ENCODE measurements at places on chromosomes 7 and 10.

- DNase-seq, result no peak
These were observed 1263.5 kb upstream of the AUTS2 start for GRCh38 chr7:68334636-68335272.

- DNase-seq, result no peak
These were observed 84.4 kb upstream of the SEM1 start for GRCh38 chr7:96794063-96794462.

DNA sequence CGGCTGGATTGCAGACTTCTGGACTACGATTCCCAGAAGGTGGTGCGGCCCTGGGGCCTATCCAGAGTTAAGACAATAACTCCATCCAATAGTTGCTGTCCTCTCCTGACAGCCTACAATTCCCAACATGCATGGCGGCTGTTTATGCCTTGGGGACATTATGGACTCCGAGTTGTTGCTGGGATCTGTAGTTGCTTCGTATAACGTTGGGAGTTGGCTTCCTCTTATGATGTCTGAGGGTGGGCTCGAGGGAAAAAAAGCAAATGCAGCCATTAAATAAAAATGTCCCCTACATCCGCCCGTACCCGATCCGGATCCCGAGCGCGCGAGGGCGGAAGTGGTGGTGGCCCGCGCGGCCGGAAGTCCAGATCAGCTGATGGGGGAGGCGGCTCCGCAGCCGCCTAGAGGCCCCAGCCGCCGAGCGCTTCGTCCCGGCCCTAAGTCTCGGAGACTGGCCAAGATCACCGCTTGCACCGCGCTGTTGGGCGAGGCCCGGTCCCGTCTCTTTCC is at the start of gene ZSWIM8:
Gene ZSWIM8, plus strand, starts transcription at position 396 of the 510 bp plus-strand sequence. CDS start 273 bp downstream, outside the sequence.
- peak; percentile 80 for DNase-seq

- no peak for DNase-seq
These were observed 93.8 kb downstream of the C1GALT1 start for GRCh38 chr7:7276161-7276560.

- no peak for DNase-seq
These were observed 11.8 kb upstream of the TSPAN12 start for GRCh38 chr7:120869700-120870099.

DNA sequence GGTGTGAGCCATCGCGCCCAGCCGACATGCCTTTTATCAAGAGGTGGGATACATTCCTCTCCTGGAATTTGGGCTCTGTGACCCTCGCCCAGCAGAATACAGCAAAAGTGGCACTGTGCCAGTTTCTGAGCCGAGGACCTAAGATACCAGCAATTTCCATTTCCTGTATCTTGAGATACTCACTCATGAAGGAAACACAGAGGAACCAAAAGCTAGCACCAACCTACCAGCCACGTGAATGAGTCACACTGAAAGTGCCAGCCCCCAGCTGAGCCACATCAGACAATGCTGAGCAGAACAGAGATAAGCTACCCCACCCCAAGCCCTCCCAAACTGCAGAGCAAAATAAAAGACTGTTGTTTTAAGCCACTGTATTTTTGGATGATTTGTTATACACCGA is 56.3 kb downstream of the CACUL1 start:
- no peak for DNase-seq

GRCh38 chr7:143987513-143987912 is 12.6 kb upstream of the OR6B1 start:
- DNase-seq, result no peak

- DNase-seq, result no peak
These were observed 566 bp downstream of the MAD1L1 start for GRCh38 chr7:2231992-2232765.

DNA sequence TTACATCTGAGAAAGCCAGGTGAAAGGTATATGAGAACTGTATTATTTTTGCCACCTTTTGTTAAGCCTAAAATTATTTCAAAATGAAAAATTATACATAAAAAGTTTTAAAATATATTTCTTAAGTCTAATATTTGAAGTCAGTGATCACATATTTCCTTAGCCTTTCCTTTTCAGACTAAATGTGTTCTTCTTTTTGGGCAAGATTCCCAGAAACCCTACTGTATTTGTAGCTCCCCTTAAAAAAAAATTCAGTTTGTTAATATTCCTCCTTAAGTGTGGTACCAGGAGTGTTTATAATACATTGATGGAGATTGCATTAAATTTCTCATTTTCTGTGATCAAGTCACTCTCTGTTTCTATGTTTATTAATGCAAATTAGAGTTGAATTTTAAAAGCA is 22.8 kb downstream of the DNAJC1 start:
- DNase-seq, result no peak

GRCh38 chr7:156889746-156890145 is 3.2 kb downstream of the LMBR1 start:
- no peak for DNase-seq

DNA sequence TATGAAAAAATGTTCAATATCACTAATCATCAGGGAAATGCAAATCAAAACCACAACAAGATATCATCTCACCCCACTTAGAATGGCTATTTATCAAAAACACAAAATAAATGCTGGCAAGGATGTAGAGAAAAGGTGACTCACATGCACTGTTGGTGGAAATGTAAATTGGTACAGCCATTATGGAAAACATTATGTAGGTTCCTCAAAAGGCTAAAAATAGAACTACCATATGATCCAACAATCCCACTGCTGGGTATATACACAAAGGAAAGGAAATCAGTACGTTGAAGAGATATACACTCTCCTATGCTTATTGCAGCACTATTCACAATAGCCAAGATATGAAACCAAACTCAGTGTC is 50.2 kb downstream of the CDK1 start:
- DNase-seq, result no peak

DNA sequence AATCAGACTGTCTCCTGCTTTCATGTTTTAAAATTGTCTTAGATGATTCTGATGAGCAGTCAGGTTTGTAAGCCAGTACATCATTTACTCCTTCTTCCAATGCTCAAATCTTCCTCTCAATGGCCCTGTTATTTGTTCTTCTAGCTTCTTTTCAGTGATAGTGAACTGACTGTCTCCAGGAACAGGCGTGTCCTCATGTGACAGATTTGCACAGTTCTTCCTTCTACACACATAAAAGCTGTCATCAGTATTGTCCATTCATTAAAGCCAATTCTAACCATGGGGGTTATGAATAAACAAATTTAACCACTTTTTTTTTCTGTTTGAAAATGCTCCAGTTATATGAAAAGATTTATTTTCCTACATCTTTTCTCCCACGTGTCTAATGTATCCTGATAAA is 308.7 kb upstream of the SORCS1 start:
- no peak for DNase-seq

- no peak for DNase-seq
These were observed 153.4 kb downstream of the BMPER start for GRCh38 chr7:34058801-34059135.

DNA sequence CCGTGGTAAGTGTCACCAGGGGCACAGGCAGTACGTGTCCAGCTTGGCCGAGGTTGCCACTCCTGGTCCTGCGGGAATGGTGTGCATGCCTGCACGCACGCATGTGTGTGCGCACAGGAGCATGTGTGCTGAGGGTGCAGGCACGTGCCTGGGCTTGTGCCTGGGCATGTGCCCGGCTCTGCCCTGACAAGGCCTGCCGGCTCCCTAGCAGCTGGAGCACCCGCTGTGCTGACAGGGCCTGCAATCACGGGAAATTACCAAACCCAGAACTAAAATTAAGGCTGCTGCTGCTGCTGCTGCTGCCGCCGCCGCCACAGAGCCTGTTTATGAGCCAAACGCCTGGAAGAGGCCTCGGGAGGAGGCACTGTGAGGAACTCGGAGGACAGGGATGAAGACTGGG is 28.7 kb downstream of the GHRHR start:
- DNase-seq, result no peak

DNA sequence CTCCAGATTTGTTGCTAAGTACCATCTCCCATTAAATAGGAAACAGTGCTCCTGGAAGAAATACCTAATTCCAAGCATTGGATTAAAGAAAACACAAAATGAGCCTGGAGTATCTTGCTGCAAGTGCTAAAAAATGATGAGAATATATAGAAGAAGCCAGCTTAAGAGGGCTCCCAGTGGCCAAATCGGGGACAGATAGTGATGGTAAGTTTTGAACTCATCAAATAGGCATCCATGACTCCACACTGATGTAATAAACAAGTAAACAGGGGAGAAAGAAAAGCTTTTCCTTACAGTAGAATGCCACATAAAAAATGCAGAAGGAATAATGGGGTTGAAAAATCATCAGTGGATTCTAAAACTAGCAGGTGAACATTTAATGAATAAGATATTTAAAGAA is 72.4 kb downstream of the CTTNBP2 start:
- DNase-seq, result no peak

DNA sequence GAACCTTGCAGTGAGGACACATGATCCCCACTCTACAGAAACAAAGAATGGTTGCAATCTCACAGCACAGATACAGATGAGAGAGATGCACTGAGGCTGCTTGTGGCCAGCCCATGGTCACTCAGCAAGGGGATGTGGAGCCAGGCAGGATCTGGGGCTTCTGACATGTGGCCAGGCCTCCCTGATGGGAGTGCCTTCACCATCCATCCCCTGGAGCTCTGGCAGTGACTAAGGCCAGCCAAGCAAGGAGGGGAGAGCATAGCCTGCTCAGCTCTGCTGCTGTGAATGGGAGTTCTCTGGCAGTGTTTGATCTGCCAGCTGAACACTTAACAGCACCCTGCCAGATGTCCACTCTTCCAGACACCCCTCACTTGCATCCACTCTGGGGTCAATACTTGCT is 19.8 kb downstream of the C10orf71 start:
- DNase-seq, result no peak

DNA sequence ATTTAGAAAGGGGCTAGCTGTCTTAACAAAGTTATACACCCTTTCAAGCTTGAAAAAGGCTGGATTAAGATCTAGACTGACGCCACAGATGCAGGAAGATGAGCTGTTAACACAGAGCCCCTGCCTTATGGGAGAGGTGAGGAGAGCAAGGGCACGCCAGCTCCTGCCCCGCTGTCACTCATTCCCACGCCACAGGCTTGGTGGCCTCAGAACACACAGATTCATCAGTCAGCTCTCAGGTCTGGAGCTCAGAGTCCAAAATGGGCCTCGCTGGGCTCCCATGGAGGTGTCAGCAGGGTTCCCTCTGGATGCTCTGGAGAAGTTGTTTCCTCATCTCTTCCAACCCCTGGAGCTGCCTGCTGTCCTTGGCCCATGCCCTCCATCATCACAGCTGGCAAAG is 554.2 kb downstream of the TCERG1L start:
- no peak for DNase-seq

DNA sequence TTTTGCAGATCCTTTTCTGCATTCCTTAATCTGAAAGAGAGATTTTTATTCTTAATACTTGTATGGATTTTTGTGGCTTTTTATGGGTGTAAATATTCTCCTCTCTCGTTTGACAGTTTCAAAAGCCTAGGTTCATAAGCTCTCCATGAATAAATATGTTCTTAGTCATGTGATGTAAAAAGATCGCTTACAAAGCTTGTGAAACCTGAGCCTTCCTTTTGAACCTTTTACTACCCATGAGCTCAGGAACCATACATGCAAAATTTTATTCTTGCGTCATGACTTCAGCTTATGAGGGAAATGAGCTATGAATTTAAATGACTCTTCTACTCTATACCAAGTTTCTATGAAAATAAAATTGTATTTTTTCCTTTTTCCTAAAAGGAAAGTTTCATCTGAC is 98.7 kb downstream of the POLL start:
- DNase-seq, result no peak

- no peak for DNase-seq
These were observed 4.7 kb downstream of the ZNF503 start for GRCh38 chr10:75396631-75397495.

GRCh38 chr7:25653384-25653783 is 425.1 kb upstream of the NPVF start:
- DNase-seq, result no peak

GRCh38 chr7:151378011-151378410 is 31.8 kb downstream of the WDR86 start:
- DNase-seq, result no peak

DNA sequence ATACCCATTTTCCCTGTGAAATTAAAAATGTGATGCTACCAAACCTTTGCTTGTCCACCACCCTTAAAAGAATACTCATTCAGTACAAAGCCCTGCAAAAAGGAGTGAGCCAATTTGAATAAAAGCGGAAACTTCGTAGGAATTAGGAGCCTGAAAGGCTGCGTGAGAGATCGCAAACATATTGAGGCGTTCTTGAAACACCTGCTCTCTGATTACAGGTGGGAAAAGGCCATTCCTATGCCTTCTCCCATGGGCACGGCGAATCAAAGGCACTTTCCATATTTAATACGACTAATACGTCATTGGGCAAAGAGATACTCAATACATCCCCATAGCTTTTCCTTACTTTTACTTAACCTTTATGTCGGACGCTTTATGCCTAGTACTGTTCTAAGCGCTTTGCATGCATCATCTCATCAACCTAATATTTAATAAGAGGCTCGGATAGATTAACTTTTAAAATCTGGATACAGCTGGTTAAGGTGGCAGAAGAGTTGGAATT is 30.9 kb upstream of the KMT2E start:
- DNase-seq, result no peak

- no peak for DNase-seq
These were observed 26.9 kb downstream of the NACAD start for GRCh38 chr7:45061806-45062425.

DNA sequence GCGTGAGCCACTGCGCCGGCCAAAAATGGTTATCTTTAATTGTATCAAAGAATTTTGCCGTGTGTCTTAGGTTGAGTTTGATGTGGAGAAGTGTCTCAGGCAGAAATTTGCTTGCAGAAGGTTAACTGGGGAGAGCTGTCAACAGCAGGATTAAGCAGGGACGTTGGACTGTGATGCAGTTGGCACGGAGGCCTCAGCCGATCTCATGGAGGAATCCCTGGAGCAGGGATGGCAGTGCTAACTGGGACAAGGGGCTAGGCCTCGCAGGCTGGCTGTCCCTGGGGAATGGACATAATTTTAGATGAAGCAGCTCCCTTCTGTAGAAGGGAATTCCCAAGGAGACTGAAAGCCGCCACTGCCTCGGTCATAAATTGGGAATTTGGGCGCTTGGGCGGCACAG is 12.3 kb upstream of the KIF5B start:
- DNase-seq, result no peak

GRCh38 chr7:120615703-120616102 is 242.2 kb downstream of the TSPAN12 start:
- no peak for DNase-seq

DNA sequence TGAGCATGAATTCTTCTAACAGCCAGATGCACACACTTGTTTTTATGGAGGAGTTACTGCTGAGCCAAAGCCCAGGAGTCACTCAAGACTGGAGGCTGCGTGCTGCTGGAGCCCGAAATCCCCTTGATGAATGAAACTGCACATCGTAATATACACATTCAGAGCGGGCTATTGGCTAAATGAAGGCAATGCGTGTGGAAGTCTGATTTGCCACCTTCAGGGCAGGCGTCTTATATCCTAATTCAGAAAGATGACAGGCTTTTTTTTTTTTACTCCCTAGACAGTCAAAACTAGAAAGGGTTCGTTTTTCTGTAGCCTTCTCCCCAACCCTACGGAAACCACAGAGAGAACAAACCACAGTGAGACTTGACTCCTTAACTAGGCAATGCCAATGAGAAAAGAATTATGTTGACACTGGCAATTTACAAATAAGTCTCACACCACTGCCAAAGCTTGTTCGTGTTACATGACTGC is 227.2 kb upstream of the KLF14 start:
- DNase-seq, result no peak

All from NT2/D1 (cell line).